Stimulated activated CD8-positive, alpha-beta memory T cell treated with anti-CD3 and anti-CD28 coated beads, Interleukin-7, amount 100 ng/mL, for 1 hour (primary cell): ENCODE measurements at places on chromosomes 5 and 9.

GRCh38 chr9:76905791-76906646, at the start of gene PRUNE2:
Gene PRUNE2 (minus strand): TSS chr9:76906114. CDS start chr9:76905963, 151 bp downstream.
- no peak for DNase-seq

DNA sequence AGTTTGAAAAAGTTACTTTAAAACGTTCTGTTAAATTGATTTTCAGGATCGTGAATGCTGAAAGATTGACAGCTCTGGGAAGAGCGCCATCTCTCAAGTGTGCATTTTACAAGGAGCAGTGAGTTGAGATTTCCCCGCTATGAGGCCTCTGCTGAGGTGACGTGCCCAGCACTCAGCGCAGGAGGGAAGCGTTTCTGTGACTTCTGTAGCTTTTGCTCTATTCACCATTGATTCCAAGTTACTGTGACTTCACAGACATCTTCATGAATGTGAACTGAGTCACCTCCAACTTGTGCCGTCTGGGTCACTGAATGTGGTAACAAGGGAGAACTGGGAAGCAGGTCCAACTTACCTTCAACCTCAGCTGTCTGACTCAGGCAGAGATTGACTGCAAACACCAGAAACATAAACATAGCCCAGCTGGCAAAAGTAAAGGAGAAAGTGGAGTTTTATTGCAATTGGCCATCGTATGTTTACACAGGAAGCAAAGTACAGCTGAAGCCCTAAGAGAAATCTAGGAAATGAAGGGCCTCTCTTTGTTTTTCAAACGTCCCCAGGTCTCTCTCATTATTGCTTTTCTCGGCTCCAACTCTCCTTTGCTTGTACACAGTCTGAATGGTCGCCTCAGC, 428.8 kb upstream of the CLINT1 start:
- no peak for DNase-seq

DNA sequence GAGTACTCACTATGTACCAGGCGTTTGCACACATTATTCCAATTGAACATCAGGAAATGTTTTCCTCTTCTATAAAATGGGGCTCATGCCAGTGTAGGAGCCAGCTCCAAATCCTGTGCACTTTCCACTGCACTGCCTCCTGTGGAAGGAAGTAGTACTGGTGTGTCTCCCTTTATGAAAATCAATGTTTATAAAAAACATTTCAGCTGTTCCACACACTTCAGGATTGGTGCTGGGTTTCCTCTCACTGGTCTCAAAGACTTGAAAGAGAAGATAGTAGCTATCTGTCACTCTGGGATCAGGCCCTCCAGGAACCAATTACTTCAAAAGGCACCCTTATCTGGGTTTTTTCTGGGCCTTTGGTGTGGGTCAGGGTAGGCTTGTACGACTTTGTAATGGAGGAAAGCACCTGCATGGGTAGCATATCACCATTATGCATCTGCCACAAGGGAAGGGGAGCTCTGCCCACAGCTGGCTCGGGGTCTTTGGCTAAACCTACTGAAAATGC, 32.5 kb downstream of the RAB14 start:
- no peak for DNase-seq

DNA sequence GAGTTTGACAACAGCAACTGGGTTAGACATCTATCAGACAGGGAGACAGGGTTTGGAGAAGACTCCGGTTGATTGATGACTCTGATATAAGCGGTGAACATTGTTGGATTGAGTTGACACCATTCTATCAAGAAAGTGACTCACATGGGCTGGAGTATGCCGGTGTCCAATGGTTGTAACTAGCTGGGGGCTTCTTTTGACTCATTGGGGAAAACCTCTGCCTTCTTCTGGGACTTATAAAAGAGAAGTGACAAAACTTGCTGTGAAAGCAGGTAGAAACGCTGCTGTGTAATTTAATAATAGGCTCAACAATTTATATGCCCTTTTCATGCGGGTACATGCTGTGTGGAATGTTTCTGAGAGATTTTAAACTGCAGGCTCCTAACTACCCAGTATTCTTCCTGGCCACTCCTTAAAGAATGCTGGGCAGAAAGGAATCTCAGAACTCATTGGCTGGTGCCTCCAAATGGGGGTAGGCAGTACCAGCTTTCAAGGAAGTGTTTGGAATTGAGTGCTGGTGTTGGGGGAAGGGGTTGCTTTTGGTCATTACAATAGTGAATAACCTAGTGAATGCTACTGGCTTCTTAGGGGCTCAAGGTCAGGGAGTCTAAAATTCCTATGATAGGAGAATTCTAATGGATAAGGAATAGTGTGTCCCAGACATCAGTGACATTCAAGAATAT, 43.9 kb downstream of the FYB1 start:
- no peak for DNase-seq

DNA sequence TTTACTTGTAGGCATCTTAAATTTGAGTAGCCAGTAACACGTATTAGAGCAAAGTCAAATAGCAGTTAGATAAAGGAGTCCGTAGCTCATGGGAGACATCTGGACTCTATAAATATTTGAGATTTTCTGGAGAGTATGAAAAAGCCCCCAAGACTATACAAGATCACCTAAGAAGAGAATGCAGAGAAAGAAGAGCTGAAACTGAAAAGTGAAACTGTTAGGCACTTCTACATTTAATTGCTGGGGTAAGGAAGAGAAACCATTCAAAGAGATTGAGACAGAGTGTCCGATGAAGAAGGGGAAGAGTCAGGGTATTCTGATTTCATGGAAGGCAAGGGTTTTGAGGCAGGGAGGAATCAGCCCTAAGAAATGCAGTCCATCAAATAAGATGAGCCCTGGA, 2372.1 kb downstream of the MAT2B start:
- no peak for DNase-seq

- no peak for DNase-seq
These were observed 20.4 kb upstream of the ZNF354B start for GRCh38 chr5:178839319-178839704.

GRCh38 chr5:134937526-134937925, 30.2 kb upstream of the CATSPER3 start:
- DNase-seq: no peak

DNA sequence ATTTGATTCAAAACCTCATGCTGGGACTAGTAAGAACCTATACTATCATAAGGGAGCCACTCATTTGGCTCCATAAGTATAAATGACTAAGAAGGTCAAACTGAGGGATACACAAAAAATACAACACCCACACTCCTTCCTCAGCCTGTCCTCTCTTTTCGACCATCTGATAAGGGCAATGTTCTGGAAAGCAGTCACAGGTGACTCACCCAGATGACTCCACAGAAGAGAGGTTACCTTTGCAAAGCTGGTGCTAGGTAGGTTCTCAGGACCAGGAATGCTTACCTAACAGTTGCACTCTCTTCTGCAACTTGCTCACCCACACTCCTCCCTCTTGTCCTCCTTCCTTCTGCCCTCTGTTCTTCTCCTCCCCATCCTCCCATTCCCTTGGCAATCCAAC, 32.9 kb downstream of the LHFPL2 start:
- no peak for DNase-seq

- no peak for DNase-seq
These were observed 92.1 kb downstream of the CRB2 start for GRCh38 chr9:123447934-123448646.

DNA sequence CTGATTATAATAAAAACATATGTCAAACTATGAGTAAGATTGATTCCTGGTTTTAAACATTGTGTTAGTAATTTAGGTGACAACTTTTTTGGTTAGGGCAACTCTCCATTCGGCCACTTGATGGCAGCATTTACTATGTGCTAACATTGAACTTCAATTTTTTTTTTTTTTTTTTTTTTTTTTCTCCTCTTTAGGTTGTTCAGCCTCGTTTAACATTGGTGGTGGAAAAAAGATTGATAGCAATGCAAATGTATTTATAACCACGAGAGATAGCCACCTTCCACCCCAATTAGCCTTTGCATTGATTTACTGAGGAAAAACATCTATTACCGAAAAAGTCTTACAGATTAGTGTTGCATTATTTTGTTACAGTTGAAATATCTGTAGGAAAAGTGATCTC, 159.1 kb downstream of the CSNK1G3 start:
- DNase-seq: no peak

- no peak for DNase-seq
These were observed 22.0 kb downstream of the THBS4 start for GRCh38 chr5:80057099-80057498.

DNA sequence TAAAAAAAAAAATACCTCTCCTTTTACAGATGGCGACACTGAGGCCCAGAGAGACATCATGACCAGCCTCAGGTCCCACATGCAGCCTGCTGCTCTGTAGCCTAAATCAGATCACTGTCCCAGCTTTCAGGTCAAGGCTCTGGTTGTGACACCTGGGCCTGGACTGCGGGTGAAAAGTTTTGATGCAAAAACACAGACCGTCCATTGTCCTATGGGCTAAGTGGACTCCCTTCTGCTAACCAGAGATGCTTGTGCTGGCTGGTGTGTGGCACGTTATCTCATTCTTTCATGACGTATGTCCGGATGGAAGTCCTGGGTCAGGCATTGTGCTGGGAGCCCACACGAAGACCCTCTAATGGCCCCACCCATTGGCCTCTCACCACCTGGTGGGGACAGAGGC, 7.8 kb downstream of the NEK6 start:
- no peak for DNase-seq

DNA sequence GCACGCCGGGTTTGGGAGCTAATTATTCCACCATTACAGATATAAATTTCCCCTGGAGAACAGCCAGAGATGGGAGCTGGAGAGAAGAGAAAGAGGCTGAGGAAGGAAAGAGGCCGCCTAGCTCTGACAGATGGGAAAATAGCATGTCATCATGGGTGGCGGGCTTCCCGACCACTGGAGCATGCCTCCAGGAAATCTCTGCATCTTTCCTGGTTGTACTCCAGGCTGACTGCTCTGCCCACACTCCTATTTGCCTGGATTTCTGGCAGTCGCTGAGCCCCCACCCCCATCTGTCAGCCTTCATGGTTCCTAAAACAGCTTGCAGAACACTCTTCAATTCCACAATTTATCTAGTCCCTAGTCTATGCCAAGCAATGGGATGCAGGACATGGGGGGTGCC, 14.3 kb upstream of the GABRP start:
- no peak for DNase-seq

- DNase-seq: no peak
These were observed 232.8 kb downstream of the MAN2A1 start for GRCh38 chr5:109922381-109922995.

DNA sequence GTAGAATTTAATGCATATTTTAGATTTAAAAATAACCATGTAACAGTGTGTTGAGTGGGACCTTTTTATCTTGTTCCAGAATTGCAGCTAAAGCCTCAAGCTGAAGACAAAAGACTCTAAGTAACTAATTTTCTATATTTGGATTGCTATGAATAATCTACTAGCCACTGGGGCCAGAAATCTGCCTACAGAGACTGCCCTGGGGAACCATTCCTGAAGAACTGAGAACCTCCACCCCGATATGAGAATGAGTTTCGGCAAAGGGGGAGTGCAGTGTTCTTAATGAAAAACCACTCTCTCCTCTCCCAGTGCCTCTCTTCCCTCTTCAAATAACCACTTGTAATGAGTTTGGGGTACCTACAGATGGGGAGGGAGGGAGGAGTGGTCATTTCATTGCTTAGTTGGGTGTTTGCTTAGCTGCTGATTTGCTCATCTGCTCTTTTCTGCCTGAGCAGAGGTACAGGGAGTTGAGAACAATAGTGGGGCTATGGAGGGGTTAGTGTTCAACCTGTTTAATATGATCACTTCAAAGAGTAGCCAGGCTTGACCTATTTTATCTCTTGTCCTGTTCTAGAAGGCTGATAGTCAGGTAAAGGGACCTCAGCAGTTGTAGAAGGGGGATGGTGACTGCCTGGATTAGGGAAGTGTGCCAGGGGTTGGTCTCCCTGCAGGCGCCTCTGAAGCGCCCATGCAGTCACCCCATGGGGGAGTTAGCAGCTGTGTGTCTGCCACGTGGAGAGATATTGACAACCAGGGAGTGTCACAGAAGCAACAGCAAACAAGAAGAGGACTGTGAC, 47.7 kb downstream of the ATG10 start:
- no peak for DNase-seq

DNA sequence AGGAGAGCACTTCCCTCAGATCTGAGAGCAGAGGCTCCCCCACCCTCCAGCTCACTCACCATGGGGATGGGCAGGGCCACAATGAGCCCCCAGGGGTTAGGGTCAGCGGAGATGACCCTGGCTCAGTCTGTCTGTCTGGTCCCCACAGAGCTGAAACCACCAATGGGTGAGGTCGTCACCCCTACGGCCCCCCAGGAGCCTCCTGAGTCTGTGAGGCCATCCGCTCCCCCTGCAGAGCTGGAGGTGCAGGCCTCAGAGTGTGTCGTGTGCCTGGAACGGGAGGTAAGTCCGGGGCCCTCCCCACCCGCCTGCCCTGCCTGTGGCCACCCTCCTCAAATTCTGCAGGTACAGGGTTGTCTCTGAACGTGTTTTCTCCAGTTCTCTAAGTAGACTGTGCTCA, 49.6 kb downstream of the LRSAM1 start:
- no peak for DNase-seq

DNA sequence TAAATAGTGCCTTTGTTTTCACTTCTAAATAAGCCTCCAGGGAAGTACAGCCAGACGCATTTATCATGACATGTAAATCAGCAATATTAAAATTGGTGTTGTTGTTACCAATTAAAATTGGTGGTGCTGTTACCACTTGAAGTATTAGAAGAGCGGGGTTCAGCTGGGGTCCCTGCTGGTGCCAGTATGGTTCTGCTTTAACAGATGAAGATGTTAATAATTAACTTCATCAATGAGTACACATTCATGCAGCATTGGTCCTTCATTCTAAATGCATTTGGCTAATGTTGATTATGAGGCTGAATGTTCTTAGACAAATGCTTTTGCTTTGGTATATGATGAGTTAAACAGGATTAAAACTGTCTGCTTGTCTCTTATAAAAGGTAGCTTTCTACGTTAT, 67.6 kb upstream of the TMC1 start:
- no peak for DNase-seq

DNA sequence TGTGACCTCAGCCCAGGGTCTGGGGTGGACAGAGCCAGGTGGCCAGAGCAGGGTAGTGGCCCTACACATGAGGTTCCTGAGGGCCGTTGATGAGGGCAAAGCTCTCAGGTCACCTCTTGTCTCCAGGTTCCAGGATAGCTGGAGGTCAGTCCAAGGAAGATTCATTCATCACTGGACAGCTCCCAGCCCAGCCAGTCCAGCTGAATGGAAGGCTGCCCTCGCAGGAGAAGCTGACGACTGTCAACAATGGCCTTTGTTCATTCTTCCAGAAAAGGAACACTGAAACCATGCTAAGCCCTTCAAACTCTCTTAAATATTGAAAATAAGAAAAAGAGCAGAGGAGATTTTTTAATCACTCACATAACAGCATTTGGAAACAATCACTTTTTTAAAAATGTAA, 169.7 kb upstream of the TBCA start:
- DNase-seq: no peak

GRCh38 chr5:89255845-89256463, 373.0 kb upstream of the MEF2C start:
- DNase-seq: no peak

GRCh38 chr5:177130211-177131018, 3.2 kb upstream of the NSD1 start:
- DNase-seq: no peak
